ENCODE measurements at places on chromosomes 7 and 10.

GRCh38 chr10:52437205-52437646 lies 123.1 kb downstream of the DKK1 start:
- no peak for DNase-seq

- DNase-seq, result no peak
Measured at GRCh38 chr10:68796605-68797004, 30.7 kb upstream of the STOX1 start.

- no peak for DNase-seq
Measured at GRCh38 chr7:8154272-8154671, 107.7 kb downstream of the ICA1 start.

DNA sequence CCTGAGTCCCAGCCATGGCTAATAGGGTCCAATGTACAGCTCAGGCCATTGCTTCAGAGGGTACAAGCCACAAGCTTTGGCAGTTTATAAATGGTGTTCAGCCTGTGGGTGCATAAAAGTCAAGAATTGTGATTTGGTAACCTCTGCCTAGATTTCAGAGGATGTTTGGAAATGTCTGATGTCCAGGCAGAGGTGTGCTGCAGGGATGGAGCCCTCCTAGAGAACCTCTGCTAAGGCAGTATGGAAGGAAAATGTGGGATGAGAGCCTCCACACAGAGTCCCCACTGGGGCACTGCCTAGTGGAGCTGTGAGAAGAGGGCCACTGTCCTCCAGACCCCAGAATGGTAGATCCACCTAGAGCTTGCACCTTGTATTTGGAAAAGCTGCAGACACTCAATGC lies 779.9 kb downstream of the GRM8 start:
- DNase-seq, result no peak

GRCh38 chr10:80461208-80462183 lies 7.4 kb downstream of the TSPAN14 start:
- no peak for DNase-seq

DNA sequence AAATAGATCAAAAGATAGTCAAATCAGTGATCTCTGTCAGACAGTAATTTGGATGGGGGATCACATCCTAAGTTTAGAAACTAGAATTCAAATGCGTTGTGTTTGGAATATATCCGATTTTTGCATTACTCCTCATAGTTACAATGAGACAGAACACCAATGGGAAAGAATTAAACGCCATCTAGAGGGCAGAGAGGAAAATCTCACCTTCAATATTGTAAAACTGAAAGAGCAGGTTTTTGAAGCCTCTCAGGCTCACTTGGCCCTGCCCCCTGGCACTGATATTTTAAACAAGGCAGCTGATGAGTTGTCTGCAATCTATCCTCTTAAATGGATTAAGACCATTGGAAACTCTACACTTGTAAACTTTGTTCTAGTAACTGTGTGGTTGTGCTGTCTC lies 17.7 kb downstream of the FRG2B start:
- DNase-seq, result no peak

GRCh38 chr10:124000792-124001201 lies 92.6 kb downstream of the CHST15 start:
- no peak for DNase-seq

- no peak for DNase-seq
Measured at GRCh38 chr10:123673198-123673597, 7.0 kb downstream of the GPR26 start.

GRCh38 chr10:14126697-14127440 lies 203.9 kb downstream of the FRMD4A start:
- no peak for DNase-seq

DNA sequence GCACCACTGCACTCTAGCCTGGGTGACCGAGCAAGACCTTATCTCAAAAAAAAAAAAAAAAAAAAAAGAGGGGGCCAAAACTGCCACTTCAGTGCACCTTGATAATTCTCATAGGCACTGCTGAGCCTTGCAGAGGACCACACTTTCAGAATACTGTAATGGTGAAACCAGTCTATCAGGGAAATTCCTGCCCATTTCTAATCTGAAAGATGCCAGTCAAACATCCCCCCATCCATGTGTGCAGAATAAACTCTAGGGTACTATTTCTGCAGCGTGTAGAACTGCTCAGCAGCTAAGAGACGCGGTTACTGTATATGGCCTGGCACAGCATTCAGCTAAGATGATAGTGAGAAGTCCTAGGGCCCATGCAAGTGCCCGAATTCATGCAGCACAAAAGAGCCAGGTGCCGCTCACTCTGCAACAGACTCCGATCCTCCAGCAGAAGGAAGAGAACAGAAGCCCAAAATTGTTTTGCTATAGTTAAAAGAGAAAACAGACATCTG lies 286.8 kb upstream of the KLF14 start:
- no peak for DNase-seq

DNA sequence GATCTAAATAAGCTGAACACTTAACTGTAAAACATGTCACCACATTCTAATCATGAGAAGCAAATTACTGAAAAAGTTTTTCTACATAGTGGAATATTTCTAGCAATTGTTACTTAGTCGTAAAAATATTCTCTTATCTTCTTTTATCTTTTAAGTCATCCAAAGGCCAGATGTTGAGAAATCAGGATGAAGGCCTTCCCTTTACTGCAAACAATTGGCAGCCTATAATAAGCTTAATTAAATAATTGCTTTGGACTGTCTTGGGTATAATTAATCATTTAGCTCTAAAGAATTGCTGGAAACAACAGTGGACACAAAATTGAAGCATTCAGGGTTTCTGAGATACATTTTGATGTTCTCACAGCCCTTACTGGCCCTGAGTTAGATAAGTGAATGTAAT lies 226.5 kb downstream of the FANK1 start:
- no peak for DNase-seq

GRCh38 chr7:22550514-22551030 lies 50.6 kb upstream of the STEAP1B start:
- no peak for DNase-seq

GRCh38 chr10:131242007-131242406 lies 69.5 kb downstream of the TCERG1L start:
- DNase-seq, result no peak

GRCh38 chr7:28890137-28890536 lies 68.0 kb downstream of the TRIL start:
- DNase-seq, result no peak

- no peak for DNase-seq
Measured at GRCh38 chr10:119860866-119861607, 11.6 kb downstream of the MCMBP start.

DNA sequence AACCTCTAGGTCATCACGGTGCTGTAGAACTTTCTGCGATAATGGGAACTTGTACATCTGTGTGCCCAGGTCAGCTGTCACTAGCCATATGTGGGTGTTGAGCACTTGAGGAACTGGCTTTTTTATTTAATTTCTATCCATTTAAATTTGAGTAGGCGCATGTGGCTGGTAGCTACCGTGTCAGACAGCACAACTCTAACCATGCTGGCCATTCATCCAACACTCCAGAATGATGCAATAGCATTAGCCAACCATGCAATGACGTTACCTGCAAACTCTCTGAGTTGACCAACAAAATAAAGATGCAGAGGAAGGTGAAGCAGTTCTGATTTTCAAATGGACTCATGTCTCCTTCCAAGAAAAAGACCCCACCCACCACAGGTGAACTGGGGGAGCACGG lies 24.4 kb upstream of the CHST15 start:
- no peak for DNase-seq

DNA sequence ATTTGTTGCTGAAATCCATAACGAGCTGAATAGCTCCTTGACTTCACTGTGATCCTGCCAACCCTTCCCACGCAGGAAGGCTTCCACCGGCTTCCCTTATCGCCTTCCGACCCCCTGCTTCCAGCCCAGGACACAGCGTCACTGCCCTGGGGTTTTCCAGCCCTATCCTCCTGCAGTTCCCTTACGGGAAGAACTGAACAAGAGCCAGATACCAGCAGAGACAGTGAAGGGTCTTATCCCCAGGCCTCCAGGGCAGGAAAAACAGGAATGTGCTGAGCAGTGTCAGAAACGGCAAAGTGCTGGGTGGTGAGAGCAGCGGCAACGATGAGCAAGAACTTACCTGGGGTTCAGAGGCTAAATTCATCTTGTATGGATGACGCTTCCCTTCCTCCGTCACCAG lies 22.4 kb downstream of the PDLIM1 start:
- no peak for DNase-seq

DNA sequence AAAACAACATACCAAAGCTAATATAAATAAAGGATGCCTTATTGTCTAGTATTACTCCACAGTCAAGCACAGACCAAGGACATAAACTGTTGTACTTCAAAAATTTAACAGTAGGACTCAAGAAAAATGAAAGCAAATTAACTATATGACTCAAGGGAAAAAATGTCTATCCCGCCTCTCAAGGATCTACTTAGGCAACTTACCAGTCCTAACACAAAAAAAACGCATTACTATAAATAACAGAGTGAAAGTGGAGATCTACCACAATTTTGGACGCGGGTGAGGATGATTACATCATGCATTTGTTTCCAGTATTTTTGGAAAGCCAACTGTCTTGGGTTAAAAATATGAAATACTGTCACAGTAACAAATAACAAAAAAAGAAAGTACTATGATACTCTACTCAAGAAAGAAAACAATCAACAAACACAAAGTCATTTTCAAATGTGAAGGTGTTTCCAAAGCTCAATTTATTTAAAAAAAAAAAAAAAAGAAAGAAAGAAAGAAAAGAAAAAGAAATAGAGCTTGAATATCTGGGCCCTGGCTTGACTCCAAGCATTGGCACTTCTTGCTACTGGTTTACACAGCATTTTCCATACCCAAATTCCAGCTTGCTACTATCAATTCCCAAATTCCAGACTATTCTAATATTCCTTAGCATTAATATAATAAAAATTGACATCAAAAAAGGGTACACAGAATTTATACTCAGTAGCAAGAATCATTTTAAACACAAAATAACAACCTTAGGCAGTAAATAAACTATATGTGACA lies 99.4 kb downstream of the RSU1 start:
- no peak for DNase-seq

DNA sequence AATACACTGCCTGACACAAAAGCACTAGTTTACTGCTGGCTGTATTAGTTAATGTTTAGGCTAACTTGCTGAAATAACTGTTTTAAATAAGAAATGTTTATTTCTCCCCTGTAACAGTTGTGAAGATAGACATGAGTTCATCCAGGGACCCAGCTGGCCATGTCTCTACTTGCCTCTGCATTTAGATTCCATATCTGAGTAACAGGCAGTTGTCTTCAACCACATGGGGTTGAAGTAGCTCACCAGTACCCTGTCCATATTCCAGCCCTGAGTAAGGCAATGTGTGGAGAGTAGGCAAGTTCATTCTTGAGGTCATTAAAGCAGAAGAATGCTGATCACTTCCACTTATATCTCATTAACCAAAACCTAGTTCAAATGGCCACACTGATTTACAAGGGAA lies 31.1 kb upstream of the RSBN1L start:
- DNase-seq, result no peak

DNA sequence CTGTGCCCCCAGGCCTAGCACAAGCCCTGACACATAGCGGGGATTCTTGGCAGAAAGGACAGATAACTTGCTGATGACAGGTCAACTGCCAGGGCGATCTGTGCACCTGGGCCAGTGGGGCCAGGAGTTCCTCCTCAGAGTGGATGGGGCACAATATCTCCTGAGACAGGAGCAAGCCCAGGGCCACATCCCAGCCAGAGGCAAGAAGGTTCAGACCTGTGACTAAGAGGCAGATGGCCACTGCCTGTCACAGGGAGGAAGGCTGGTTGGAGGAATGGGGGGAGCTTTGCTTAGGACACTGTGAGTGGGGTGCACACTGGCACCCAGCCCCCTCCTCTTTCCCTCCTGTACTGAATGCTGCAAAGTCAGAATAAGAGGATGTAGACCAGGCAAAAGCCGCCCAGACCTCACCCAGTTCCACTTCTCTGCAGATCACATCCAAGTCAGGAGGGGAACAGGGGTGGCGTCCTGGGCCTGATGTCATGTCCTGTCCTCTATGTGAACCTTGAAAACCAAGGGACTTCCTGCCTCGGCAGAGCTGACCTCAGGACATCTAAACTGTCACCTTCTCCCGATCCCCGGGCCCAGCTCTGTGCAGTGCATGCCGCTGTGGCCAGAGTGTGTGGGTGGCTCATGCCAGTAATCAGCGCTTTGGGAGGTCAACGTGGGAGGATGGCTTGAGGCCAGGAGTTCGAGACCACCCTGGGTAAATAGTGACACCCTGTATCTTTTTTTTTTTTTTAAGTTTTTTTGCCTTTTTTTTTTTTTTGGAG lies 1.3 kb downstream of the GUSB start:
- DNase-seq, result no peak

DNA sequence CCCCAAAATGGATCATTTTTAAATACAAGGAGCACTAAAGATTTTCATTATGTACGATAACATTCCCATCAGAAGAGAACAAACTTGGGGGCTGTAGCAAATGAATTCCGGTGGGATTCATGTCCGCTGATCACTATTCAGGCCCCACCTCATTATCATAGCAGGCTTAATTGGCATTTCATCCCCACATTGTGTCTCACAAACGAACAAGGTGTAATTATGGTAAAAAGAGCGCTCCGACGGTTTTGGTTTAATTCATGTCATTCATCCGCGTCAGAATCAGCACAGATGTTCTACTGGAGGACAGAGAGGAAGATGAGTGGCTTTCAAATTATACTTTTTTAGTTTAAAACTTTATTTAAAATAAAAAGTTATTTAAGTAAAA lies 124.7 kb downstream of the MAD1L1 start:
- DNase-seq, result no peak

GRCh38 chr10:120415709-120416330 lies 41.2 kb upstream of the PLPP4 start:
- no peak for DNase-seq

GRCh38 chr7:31448649-31449048 lies 65.2 kb upstream of the ITPRID1 start:
- no peak for DNase-seq

DNA sequence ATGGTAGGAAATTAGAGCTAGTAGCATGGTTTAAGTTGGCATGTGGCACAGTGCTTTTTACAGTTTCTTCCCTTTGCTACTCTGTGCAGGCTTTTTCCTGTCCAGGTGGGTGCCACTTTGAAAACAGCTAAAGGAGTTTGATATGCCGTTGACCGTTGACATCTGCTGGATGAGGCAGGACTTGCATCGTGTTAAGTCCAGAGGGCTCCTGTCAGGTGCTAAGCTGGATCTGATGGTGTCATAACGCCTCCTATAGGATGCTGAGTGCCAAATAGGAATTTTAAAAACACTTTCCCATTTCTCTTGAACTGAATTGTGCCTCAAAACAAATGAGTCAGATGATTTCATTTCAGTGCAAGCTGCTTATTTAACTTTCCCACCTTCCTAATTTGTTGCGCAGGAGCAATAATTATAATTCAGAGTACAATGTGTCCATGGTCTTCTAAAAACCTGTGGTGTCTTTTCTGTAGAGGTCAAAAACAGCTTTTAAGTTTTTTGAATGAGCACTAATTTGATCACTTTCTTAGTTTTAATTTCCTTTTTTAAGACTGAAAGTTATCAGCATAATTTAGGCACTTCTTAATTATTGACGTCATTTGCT lies 178.3 kb downstream of the CDCA7L start:
- DNase-seq, result no peak

GRCh38 chr7:131506597-131506996 lies 49.8 kb downstream of the PODXL start:
- DNase-seq, result no peak

DNA sequence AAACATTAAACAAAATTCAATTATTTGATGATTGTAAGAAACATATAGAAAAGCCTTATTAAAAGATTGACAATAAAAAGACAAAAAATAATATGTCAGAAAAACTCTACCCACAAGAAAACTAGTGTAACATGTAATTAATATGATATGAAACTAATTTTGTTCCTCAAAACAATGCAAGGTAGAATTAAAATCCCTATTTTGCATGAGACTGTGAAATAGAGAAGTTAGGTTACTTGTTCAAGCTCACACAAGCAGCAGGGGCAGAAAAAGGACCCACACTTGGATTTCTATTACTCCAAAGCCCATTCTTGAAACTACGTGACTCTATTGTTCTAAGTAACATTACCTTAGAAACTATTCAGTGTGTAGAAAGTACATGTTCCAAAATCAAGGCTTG lies 96.4 kb downstream of the KCNMA1 start:
- DNase-seq, result no peak

Measured in NCI-H187 treated with DMSO at 0.1 percent for 48 hours (cell line).